ENCODE measurements at places on chromosomes 16 and 17.

DNA sequence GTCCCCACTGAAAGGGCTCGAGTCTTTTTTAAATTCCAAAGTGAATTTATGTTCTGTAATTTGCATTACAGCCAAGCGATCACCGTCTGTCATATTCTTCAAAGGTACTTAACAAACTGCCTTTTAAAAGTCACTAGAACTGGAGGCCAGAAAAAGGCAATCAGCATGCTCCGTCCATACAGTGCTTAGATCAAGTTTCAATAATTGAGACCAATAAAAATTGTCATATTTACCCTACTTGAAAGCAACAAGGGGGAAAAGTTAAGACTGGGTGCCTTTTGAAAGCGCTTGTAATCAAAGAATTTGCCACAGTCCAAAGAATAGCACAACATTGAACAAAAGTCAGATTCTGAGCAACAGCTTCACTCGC, 9.0 kb upstream of the ZFHX3 start:
- peak overlapping the region; percentile 91 for H3K4me3 ChIP-seq
- H3K36me3 ChIP-seq: peaks cover 2% of the 10 kb centered on the region
- no peak for DNase-seq

- no peaks in the 10 kb centered on the region for H3K4me1 ChIP-seq
- H3K27me3 ChIP-seq: no peaks in the 10 kb centered on the region
- H3K36me3 ChIP-seq: no peaks in the 10 kb centered on the region
- no peak overlapping the region for H3K4me3 ChIP-seq
- no peak overlapping the region for H3K27ac ChIP-seq
Measured at GRCh38 chr17:14701886-14702285, 401.0 kb downstream of the HS3ST3B1 start.

GRCh38 chr16:72908362-72909167, 139.4 kb downstream of the ZFHX3 start:
- no peak overlapping the region for H3K4me3 ChIP-seq
- H3K4me1 ChIP-seq: no peaks in the 10 kb centered on the region
- peaks cover 7% of the 10 kb centered on the region for H3K27me3 ChIP-seq
- no peak overlapping the region for H3K27ac ChIP-seq
- DNase-seq: no peak

- no peaks in the 10 kb centered on the region for H3K4me1 ChIP-seq
- no peak overlapping the region for H3K27ac ChIP-seq
- H3K27me3 ChIP-seq: peaks cover 5% of the 10 kb centered on the region
- no peaks in the 10 kb centered on the region for H3K36me3 ChIP-seq
Measured at GRCh38 chr17:10178506-10178991, 19.9 kb downstream of the GAS7 start.

DNA sequence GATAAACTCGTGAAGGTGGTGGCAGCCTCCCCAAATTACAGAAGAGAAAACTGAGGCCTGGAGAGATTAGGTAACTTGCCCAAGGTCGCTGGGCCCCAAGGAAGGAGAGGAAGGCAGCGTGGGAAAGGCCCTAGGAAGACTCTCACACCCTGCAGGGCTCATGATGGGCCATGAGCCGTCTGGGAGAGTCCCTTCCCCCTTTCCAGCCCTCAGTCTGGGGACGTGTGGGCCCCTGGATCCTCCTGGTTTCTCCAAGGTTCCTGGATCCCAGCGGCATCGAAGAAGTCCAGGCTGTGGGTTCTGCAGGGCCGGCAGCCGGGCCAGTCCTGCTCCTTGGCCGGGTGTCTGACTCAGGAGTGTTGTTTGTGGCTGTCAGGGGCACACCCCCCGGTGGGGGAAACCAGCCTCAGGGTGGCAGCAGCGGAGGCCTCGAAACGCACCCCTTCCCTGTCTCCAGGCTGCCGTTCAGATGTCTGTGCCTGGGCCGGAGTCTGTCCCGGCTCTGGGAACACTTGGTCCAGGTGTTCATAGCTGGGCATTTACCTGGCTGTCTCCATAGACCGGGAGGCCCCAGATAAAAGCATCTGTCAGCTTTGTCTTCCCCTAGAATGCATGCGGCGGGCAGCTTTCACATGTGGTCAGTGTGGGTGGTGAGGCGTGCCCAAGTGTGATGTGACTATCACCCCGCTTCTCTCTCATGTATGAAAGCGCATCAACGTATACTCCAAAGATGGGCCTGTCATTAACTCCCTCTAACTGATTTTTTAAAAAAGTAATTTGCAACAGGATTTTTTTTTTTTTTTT, 3.7 kb upstream of the RAP1GAP2 start:
- peaks cover 25% of the 10 kb centered on the region for H3K27me3 ChIP-seq
- H3K36me3 ChIP-seq: peaks cover 15% of the 10 kb centered on the region
- H3K4me3 ChIP-seq: peak overlapping the region; percentile 12
- peaks cover 69% of the 10 kb centered on the region for H3K4me1 ChIP-seq

DNA sequence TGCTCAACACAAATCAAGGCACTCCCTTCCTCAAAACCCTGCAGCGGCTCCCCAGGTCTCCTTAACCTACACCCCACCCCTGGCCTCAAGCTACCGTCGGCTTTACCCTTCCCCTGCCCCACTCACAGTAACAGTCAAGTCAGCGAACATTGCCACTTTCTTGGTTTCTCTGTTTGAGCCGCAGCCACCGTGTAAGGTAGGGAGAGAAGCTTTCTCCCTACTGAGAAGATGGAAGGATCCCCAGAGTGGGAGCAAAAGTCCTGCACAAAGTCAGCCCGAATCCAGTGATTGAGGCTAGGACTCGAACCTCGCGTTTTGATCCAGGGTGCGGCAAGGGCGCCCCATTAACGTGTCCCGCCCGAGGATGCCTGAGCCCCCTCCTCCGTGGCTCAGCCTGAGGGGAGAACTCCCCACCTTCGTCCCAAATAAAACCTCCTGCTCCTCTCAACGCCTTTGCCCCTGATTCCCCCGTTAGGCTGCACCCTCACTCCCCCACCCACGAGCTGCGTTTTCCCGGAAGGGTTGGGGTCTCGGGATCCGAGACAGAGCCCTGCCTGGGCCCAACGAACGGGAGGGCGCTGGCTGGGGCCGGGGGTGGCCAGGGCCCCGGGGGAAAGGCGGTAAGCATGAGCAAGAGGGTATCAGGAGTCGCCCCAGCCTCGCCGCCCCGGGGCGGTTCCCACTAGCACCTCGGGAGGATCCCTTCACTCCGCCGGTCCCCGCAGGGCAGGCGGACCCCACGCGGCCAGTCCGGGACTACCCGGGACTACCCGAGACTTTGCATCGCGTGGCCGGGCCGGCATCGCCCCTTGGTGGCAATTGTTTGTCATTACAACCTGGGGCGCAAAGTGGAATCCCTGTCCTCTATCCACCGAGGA, 9.9 kb upstream of the NAGS start:
- H3K27ac ChIP-seq: no peak overlapping the region
- no peaks in the 10 kb centered on the region for H3K4me1 ChIP-seq
- DNase-seq: peak; percentile 66
- peaks cover 20% of the 10 kb centered on the region for H3K27me3 ChIP-seq
- no peak overlapping the region for H3K4me3 ChIP-seq

DNA sequence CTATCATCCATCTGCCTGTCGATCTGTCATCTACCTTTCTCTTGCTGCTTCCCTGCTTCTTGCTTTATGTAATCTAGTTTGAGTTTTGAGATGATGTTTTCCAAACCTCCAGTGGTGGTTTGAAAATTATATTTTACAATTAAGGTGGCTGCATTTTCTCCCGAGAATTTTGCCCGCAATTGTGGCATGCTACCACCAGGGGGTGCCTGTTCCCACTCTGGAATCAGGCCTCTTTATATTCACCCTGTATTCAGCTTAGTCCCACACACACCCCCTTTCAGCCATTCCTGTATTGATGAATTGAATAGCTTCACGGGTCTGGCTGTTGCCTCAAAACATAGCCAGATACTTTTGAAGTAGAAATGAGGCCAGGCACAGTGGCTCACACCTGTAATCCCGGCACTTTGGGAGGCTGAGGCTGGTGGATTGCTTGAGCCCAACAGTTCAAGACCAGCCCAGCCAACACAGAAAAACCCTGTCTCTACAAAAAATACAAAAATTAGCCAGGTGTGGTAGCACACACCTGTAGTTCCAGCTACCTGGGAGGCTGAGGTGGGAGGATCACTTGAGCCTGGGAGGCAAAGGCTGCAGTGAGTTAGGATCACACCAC, 3.2 kb downstream of the PRSS22 start:
- H3K4me3 ChIP-seq: no peak overlapping the region
- H3K27ac ChIP-seq: no peak overlapping the region
- H3K4me1 ChIP-seq: peaks cover 10% of the 10 kb centered on the region
- H3K27me3 ChIP-seq: peaks cover 7% of the 10 kb centered on the region

DNA sequence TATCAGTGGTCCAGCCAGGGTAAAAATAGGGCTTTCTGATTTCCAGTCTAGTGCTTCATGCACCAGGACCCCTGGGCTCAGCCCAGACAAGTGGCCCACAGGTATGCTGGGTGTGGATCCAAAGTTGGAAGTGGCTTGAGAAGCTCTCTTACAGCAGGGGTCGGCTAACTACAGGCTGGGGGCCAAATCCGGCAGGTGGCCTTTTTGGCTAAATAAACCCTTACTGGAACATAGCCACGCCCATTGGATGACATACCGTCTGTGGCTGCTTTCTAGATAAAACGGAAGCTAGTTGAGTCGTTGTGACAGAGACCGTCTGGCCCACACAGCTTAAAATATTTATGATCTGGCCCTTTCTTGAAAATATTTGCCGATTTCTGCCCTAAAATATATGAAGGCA, 119.0 kb upstream of the CDC42EP4 start:
- peak overlapping the region; percentile 61 for H3K27ac ChIP-seq
- peaks cover 18% of the 10 kb centered on the region for H3K4me1 ChIP-seq
- H3K27me3 ChIP-seq: no peaks in the 10 kb centered on the region
- no peaks in the 10 kb centered on the region for H3K36me3 ChIP-seq

GRCh38 chr17:37413875-37414519, 7.3 kb downstream of the TADA2A start:
- peaks cover 49% of the 10 kb centered on the region for H3K36me3 ChIP-seq
- no peak overlapping the region for H3K27ac ChIP-seq
- DNase-seq: no peak
- H3K27me3 ChIP-seq: no peaks in the 10 kb centered on the region
- no peak overlapping the region for H3K4me3 ChIP-seq

GRCh38 chr16:57000271-57001025, 11.1 kb downstream of the NLRC5 start:
- no peak for DNase-seq
- H3K27me3 ChIP-seq: no peaks in the 10 kb centered on the region
- H3K27ac ChIP-seq: peak overlapping the region; percentile 86

DNA sequence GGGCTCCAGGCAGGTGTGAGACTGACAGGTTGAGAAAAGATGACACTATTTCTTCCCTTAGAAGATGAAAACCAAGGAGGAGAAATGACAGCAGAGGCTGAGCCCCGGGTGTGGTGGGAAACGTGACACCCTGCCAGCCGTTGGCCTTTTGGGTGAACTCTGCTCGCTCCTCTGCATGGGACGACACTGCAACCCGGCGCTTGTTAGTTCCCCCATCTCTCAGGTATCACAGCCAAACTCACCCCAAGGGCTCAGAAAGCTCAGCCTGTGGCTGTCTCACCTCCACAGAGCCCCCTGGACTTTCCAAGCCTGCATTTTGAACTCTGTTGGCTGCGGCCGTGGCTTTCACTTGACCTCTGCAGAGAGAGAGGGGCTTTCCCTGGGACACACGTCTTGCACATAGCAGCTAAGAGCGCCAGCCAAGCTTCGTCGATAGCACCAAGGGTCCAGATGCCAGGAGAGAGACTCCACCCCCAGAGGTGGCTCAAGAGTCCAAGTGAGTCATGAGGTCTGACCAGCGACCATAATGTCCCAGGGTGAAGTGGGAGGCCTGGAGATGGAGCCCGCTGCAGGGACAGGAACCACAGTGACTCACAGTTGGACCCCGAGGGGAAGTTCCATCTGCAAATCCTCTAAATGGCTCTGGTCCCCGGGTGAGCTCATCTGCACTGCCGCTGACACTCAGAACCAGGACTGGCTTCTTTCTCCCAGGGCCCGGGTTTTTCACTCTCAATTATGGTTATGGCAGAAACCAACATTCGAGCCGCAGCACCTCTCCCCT, 301.9 kb downstream of the SOX9 start:
- no peak overlapping the region for H3K4me3 ChIP-seq
- H3K27me3 ChIP-seq: peaks cover 2% of the 10 kb centered on the region
- peaks cover 7% of the 10 kb centered on the region for H3K4me1 ChIP-seq
- no peak for DNase-seq

DNA sequence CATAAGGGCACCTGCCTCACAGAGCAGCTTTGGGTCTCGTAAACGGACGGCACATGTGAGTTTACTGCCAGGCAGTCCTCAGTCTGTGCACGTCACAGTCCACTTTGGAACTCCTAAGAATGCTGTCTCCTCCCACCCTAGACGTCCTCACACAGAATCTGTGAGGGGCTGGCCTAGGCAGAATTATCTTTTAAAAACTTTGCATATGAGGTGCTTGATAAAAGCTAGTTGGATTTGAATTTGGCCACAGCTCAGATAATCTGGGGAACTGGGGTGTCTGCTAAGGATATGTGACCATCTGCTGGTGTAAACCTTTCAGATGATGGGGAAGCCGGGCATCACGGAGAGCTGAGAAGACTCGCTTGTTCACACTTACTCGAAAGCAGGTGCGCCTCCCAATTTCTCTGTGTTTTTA, 64.4 kb downstream of the METRNL start:
- no peaks in the 10 kb centered on the region for H3K36me3 ChIP-seq
- no peak overlapping the region for H3K27ac ChIP-seq
- no peak for DNase-seq
- H3K27me3 ChIP-seq: peaks cover 32% of the 10 kb centered on the region

DNA sequence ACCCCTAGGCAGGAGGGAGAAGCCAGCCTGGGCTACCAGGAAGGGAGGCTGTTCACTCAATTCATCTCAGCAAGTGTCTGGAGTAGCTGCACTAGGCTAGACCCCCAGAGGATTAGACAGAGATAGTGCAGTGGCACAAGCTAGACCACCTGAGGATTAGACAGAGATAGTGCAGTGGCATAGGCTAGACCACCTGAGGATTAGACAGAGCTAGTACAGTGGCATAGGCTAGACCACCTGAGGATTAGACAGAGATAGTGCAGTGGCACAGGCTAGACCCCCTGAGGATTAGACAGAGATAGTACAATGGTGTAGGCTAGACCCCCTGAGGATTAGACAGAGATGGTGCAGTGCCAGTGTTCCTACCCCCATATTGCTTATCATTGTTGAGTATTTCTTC, 74.1 kb upstream of the SDK2 start:
- no peak for DNase-seq
- H3K27ac ChIP-seq: no peak overlapping the region
- H3K4me3 ChIP-seq: no peak overlapping the region
- peaks cover 8% of the 10 kb centered on the region for H3K36me3 ChIP-seq

- no peaks in the 10 kb centered on the region for H3K4me1 ChIP-seq
- H3K27me3 ChIP-seq: no peaks in the 10 kb centered on the region
- no peak overlapping the region for H3K4me3 ChIP-seq
- DNase-seq: no peak
- H3K27ac ChIP-seq: no peak overlapping the region
Measured at GRCh38 chr16:52446080-52446479, 100.9 kb downstream of the TOX3 start.

GRCh38 chr17:35432176-35433074, at the start of gene SLFN12:
Gene SLFN12 (minus strand): TSS chr17:35432500. CDS start chr17:35423028, 9,472 bp downstream.
- H3K27me3 ChIP-seq: no peaks in the 10 kb centered on the region
- peak within 1 kb of the TSS; percentile 96 for H3K27ac ChIP-seq
- H3K4me1 ChIP-seq: peaks cover 63% of the 10 kb centered on the region
- peak; percentile 66 for DNase-seq

GRCh38 chr16:5557966-5558365, 460.4 kb upstream of the EEF2KMT start:
- no peaks in the 10 kb centered on the region for H3K36me3 ChIP-seq
- no peaks in the 10 kb centered on the region for H3K27me3 ChIP-seq
- DNase-seq: no peak
- H3K4me3 ChIP-seq: no peak overlapping the region

Data from activated CD4-positive, alpha-beta T cell treated with anti-CD3 and anti-CD28 coated beads, Interleukin-2, amount 10 ng/mL, durations not matched to agents 7 days and 5 days (primary cell).